Stimulated activated CD8-positive, alpha-beta memory T cell treated with anti-CD3 and anti-CD28 coated beads, Interleukin-4, amount 100 ng/mL, for 1 hour (primary cell): ENCODE measurements at places on chromosomes 7 and 10.

GRCh38 chr10:86961481-86962091, 3.2 kb downstream of the SNCG start:
- no peak for DNase-seq

DNA sequence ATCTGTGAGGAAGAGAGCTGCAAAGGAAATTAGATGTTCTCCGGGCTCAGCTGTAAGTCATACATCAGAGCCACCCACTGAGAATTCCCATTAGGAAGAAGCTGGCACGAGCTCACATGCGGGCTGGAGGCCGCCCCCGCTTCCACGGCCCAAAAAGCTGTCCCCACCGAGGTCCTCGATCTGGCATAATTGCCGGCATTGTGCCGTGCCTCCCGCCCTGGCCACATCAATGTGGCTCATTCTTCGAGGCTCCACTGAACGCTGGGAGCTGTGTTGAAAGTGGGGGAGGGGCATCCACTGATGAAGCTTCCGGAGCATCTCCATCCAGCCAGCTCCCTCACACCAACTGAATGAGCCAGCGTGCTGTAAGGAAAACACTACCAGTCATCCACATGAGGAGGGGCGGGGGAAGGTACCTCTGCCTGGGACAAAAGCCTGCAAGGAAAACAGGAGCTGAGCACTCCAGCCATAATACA, 173.1 kb downstream of the PTPRN2 start:
- DNase-seq: no peak

DNA sequence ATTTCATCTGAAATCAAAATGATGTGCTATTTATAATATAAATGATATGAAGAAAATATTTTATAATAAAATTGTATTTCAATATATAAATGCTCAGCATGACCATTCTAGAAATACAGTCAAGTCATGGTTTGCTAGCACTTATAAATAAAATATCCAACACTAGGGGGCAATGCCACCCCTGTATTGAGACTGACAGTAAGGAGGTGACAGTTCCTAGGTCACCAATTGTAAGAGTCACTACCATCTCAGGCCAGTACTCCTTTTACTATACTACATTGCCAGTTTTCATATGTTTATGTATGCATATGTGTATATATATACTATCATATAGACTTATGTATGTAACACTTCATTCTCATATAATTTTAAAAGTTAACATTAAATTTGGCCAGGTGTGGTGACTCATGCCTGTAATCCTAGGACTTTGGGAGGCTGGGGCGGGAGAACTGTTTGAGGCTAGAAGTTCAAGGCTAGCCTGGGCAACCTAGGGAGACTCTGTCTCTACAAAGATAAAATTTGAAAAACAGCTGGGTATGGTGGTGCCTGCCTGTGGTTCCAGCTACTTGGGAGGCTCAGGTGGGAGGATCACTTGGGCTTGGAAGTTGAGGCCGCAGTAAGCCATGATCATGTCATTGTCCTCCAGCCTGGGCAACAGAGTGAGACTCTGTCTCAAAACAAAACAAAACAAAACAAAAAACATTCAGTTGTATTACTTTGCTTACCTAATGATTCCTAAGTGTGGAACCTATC, 2.4 kb upstream of the CNOT4 start:
- no peak for DNase-seq

DNA sequence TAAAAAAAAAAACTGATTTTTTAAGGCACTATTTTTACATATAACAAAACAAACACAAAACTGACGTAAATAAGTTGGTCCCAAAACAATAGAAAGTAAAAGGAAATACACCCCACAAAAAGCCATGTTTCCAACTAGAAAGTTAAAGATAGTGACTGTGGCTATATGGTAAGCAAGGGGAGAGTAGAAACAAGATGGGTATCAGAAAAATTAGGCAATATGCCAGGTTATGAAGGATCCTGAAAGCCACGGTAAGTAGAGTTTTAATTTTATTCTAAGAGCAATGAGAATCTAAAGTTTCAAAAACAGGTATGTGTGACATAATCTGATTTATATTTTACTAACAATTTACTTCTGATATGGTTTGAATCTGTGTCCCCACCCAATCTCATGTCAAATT, 61.5 kb downstream of the BRAF start:
- no peak for DNase-seq

- DNase-seq: no peak
Measured at GRCh38 chr10:77643795-77644468, 6.3 kb upstream of the KCNMA1 start.

DNA sequence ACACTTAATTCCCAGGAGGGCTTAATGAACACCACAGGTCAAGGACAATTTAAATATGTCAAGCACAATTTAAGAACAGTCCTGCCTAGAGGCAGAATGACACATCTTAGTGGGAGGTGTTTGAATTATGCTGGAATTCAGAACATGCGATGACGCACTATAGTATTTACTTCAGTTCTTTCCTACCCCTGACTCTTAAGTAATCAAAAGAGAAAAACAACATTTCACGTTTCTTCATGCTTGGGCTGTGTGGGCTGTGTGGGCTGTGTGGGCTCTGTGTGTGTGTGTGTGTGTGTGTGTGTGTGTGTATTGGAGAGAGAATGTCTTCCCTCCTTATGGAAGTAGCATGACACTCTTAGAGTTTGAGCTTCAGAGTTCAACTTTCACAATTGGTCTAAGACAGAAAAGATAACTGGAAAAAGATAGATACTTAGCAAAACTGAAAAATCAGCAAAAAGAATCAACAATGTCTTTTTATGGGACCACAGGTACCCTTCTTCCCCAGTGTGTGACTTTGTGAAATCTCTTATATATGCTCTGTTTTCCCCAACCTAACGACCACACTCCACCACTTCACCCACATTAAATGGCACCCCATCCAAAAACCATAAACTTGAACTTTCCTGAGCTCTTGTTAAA, 33.7 kb upstream of the CABCOCO1 start:
- DNase-seq: no peak

- no peak for DNase-seq
Measured at GRCh38 chr7:122018032-122018431, 126.0 kb downstream of the AASS start.

- DNase-seq: no peak
Measured at GRCh38 chr10:24848195-24848594, 104.2 kb downstream of the PRTFDC1 start.
